ENCODE measurements at places on chromosomes 3 and 15. TPM values are rescaled to one million over a fixed set of nuclear protein-coding genes. Genes with fewer than 3 reads are reported as not detected.

- no peak for DNase-seq
Observed at GRCh38 chr3:186909078-186909853, 21.1 kb upstream of the ST6GAL1 start.

DNA sequence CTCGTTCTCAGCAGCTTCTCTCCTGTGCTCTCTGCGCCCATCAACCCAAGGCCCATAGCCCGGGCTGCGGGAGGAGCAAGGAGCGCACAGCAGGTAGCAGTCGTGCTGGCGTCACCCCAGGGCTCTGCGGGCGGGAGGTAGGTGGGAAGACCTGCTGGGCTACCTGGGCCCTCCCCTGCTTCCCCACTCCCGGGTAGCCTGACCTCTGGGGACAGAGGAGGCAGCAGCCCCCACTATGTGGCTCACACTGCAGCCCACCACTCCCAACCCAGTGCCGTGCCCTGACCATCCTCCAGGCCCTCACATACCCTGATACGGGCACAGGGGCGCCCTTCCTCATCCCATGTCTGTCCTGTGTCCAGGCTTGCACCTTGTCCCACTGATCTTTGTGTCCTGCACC lies 171.0 kb downstream of the NSMCE3 start:
- no peak for DNase-seq

DNA sequence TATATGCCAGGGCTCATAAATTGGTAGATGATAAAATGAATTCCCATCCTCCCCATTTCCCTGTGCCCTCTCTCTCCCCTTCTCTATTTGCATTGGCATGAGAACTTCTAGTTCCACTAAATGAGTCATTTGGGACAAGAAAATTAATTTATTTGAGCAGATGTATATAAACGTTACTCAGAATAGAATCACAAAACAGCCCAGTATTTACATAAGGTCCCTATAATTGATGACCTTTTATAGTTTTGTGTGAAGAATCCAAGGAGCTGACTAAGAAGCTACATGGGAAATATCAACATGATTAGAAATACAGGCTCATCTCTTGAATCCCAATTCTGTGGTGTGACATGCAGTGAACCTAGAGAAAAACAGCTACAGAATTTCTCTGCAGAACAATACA lies 617.7 kb upstream of the NR2F2 start:
- no peak for DNase-seq

DNA sequence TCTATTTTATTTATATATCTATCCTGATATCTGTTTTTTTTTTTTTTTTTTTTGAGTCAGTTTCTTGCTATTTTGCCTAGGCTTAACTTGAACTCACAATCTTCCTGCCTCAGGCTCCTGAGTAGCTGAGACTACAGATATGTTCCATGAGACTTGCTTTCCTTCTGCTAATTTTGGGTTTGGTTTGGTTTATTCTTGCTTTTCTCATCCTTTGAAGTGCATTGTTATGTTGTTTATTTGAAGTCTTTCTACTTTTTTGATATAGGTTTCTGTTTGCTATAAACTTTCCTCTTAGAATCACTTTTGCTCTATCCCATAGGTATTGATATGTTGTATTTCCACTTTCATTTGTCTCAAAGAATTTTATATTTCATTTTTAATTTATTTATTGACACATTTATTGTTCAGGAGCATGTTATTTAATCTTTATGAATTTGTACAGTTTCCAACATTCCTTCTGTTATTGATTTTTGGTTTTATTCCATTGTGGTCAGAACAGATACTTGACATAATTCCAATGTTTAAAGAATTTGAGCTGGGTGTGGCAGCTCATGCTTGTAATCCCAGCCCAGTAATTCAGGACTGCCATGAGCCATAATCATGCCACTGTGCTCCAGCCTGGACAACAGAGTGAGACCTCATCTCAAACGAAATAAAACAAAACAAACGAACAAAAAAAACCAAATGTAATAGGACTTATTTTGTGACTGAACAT lies 62.3 kb upstream of the PLSCR4 start:
- DNase-seq: no peak

ARID3B gene
- total RNA-seq: 12.7 TPM
